ENCODE measurements at places on chromosomes 12 and 14.

GRCh38 chr14:91830777-91831176 is 36.6 kb downstream of the TC2N start:
- no peak for DNase-seq

GRCh38 chr12:125038976-125039625 is 26.1 kb upstream of the AACS start:
- DNase-seq, result no peak

GRCh38 chr12:121061831-121062230 is 22.8 kb upstream of the OASL start:
- peak; percentile 38 for DNase-seq

GRCh38 chr12:61538951-61539350 is 721.3 kb upstream of the USP15 start:
- DNase-seq, result no peak

DNA sequence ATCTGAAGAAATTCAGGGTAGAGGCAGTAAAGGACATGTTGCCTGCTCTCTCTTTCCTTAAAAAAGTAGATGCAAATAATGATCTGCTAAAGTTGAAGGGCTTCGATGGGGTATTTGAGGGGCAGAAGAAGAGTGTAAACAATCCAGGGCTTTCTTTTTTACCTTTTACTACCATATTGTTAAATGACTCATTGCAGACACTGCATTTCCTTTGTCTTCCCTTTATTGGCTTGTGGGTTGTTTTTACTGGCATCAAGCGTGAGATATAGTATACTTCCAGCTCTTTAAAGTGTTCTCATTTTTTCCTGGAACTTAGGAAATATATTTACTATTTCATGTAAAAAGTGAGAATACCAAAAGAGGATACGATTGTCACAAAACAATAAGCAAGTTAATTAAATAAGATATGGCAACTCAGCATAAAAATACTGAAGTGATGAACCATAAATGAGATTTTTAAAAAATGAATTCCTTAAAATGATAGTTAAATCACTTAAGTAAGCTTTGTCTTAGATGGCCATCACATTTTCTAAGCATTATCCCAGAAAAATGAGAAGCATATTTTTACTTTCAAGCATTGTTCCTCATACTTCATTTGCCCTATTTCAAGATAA is 72.3 kb upstream of the KRAS start:
- DNase-seq, result no peak

DNA sequence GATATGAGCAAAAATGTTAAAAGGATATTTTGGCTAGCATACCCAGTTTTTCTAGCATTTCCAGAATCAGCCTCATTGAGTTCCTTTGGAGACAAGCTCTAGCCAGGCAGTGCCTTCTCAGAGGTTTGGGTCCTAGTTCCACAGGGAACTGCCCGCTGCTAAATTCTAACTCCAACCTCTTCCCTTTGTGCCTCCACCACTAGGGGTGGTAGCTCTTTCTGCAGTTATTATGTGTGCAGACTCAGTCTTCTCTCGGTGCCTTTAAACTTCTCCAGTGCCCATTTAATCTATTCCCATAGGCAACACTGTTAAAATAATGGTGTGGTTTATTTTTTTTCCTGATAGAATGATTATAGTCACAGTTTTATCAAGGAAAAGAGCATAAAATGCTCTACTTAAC is 21.5 kb upstream of the SLC25A3 start:
- DNase-seq, result no peak

DNA sequence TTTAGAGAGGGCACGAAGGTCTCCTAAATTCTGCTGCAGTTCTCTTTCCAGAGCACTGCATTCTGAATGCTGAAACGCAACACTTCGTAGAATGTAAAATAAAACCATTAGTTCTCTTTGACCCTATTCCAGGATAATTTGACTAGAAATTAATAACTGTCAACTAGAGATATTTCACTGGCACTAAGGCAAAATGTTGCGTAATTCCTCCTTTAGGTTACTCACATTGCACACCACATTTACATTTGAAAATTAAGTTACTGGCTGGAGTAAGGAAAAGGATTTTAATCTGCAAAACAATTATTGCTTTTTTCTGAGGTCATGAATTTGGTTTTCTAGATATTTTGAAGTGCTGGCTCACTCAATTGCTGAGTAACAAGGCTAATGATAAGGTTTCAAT is 58.0 kb upstream of the TRHDE start:
- DNase-seq, result no peak

DNA sequence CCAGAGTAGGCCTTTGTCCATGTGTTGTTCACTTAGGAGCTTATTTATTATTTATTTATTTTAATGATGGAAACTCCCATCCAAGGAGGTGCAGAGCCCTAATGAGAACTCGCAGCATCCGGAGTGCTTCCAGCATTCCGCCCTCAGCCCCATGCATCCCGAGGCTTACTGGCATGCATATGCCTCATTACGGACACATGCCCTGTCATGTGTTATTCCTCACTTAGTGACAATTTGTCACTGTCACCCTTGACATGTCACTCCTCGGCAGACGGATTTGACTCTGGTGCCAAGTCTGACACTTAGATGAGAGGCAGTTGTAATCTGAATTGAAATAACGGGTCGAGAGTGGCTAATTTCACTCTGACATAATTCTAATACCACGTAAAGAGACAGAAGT is 132.8 kb downstream of the VRK1 start:
- DNase-seq, result no peak

DNA sequence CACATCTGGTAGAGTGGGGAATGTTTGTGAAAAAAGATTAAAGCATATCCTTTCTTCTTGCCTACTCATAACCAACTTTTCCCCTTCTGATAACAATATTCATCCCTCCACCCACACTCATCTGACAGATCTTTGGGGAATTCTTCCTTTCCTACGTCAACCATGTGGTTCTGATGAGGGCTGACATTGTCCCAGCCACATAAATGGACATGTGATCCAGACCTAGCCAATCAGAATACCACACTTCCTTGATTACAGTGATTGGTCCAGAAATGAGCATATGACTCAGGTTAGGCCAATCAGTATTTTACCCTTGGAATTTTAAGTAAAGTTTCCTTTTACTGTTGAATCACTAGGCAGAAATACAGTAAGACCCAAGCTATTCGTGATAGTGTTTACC is 58.9 kb downstream of the GPR65 start:
- no peak for DNase-seq

- DNase-seq, result no peak
Measured at GRCh38 chr12:14962797-14963196, 1.4 kb upstream of the ARHGDIB start.

DNA sequence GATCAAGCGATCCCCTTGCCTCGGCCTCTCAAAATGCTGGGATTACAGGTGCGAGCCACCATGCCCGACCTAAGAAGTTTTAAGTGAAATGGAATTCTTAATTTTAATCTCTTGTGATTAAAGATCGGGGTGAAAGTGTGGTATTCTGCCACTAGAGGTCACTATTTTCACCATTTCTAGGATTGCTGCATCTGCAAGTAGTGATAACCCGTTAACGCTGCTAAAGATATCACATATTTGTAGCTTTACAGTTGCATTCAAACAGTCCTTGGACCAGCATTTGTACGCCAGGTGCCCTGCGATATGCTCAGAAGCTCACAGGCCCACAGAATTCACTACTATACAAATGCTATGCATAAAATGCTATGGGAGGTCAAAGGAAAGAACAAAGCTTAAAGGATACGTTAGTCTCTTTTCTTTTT is 19.3 kb downstream of the CCDC62 start:
- DNase-seq, result peak; percentile 72

GRCh38 chr12:92136026-92136730 is 9.5 kb downstream of the BTG1 start:
- DNase-seq, result no peak

Data from hippocampal formation (tissue), 2 donors.